Putamen (tissue), 1 donor: ENCODE measurements at places on chromosomes 2 and 18.

DNA sequence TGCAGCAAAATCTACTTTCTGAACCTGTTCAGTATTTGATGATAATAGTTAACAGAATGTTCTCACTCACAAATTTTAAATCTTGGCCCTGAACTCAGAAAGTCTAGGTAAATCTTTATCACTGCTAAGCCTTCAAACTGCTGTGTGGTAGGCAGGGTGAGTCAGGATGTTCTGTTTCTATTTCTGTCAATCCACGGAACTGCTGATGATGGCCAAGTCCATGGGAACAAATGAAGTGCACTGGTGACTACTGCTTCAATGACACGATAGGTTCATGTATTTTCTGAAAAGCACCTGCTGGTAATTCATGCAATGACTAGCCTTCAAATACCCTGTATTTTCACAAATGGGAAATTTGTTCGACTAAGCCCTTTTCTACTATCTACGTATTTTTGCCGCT, 14.2 kb downstream of the NIFK start:
- no peak for DNase-seq

GRCh38 chr2:231800493-231801091, 14.3 kb downstream of the COPS7B start:
- no peak for DNase-seq

DNA sequence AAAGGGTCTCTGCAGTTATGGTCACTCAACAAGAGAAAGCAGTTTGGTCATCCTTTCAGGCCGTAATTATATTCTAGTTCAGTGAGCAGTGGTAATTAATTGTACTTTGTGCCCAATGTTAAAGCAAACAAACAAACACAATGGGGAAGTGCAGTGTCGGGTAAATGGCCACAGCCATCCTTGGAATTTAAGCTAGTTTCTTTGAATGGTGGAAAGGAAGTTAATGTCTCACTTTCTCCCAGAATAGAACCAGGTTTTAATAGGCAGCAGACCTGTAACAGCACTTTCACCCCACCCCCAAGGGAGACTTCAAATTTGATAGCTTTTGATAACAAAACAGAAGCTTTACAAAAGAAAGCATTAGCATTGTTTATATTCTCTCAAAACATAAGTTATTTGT, 20.0 kb upstream of the ITGAV start:
- no peak for DNase-seq

- DNase-seq = no peak
These were observed 32.6 kb upstream of the INSIG2 start for GRCh38 chr2:118055512-118056164.

DNA sequence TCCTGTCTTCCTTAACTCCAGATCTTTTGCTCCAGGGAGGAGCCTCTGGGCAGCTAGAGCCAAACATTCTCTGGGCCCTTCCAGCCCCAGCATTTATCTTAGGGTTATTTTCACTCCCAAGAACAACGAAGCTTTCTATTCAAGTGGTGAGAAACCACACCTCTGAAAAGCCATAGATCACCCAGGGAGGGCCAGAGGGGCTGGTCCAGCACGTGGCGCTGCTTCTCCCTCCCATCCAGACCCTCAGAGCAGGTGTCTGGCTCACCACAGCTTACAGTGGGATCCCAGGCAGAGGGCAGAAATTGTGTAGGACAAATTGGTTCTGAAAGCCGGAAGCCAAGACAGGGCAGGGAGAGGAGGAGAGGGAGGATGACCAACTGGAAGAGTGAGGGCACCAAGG, 74.0 kb upstream of the PKDCC start:
- no peak for DNase-seq

DNA sequence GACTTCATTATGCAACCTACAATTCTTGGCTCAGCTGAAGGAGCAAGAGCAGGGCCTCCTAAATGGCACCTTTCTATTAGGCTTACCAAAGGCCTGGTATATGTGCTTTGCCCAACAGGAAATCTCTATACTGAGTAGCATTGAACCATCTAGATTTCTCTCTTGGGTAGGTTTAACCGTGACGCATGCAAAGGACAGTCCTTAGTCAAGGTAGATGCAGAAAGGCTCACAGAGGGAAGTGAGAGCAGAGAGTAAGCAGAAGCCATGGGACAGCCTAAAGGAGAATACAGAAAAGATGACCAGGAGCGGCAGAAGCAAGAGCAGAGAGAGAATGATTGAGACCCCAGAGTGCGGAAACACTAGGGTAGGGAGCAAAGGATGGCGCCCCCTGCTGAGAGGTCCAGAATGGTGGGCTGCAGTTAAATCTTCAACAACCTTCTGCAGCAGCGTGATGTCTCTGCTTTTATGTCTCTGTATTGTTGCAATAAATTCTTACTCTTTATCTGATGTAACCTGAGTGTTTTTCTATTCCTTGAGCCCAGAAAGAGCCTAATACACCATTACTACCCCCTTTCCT, 4.7 kb upstream of the OSBPL1A start:
- no peak for DNase-seq

GRCh38 chr2:131724019-131724418, 196.3 kb downstream of the CCDC74A start:
- no peak for DNase-seq

DNA sequence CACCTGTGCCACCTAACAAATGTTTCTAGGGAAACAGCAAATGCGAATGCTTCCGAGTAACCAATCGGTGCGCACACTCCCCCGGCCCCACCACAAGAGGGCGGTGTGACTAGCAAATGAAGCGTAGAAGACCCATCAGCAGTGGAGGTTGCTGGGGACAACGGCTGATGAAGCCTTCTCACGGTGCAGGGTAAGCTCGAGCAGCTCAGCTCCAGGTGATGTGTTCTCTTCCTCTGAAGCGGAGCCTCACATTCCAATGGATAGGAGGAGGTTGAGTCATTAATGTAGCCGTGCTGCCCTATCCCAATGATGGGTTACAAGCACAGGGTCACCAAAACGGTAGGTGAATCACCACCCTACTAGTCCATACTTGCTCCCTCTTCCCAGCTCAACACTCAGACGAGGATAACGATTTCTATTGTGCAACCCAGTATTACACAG, 127.6 kb upstream of the TWIST2 start:
- no peak for DNase-seq

GRCh38 chr2:202290970-202291369, 25.4 kb downstream of the NOP58 start:
- DNase-seq = no peak

GRCh38 chr2:39107724-39108273, 13.1 kb downstream of the SOS1 start:
- no peak for DNase-seq

- no peak for DNase-seq
These were observed 201.6 kb upstream of the SALL3 start for GRCh38 chr18:78777992-78778391.

DNA sequence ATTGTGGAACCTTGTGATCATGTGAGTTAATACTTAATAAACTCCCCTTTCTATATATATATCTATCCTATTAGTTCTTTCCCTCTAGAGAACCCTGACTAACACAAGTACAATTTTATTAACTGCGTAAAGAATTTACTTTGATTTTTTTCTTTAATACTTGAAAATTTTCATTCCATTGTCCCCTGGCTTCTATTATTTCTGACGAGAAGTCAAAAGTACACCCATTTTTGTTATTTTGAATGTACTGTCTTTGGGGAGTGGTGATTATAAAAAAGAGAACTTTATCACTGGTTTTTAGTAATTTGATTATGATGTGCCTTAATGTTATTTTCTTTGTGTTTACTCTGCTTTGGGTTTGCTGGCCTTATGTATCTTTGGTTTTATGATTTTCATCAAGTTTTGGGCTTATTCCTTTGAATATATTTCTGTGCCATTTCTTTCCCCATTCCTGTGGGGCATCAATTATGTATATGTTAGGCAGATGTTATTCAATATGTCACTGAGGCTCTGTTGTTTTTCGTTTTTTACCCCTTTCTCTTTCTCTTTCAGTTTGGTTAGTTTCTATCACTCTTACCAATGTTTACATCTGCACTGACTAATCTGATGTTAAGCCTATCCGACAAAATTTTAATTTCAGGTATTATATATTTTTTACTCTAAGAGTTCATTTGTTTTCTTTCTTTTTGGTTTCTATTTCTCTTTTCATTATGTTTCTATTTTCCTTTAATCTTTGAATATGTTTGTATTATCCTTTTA, 271.4 kb downstream of the CAMKMT start:
- DNase-seq = no peak

DNA sequence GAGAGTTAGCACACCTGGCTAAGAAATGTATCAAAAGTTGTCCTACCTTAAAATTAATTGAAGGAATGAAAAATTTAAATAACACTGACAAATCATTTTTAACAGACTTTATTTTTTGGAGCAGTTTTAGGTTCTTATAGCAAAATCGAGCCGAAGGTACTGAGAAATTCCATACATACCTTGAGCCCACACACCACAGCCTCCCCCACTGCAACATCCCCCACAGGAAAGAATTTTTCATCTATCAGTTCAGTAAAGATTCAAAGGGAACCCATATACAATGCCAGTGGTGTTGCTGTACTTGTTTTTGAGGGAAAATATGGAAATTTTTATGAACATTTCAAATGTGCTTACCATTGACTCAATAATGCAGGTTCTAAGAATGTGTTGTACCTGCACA, 169.8 kb upstream of the HS6ST1 start:
- DNase-seq = no peak

DNA sequence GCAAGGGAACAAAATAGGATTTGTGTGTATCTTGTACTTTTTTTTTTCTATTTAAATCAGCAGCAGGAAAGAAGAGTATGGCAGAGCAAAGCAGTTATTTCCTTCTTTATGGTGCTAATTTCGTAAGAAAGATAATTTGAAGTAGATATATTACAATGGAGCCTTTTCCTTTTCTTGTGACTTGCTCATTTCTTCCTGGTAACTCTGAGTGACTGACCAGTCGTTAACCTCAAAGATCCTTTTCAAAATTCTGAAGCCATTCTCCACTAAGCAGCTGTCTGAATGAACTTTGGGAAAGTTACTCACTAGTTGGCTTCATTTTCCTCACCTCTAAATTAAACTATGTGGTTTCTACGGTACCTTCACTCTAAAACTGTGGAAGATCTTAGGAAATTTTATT, 24.6 kb downstream of the AFTPH start:
- DNase-seq = no peak
